HCEC 1CT (cell line): ENCODE measurements at places on chromosomes 3 and 15.

DNA sequence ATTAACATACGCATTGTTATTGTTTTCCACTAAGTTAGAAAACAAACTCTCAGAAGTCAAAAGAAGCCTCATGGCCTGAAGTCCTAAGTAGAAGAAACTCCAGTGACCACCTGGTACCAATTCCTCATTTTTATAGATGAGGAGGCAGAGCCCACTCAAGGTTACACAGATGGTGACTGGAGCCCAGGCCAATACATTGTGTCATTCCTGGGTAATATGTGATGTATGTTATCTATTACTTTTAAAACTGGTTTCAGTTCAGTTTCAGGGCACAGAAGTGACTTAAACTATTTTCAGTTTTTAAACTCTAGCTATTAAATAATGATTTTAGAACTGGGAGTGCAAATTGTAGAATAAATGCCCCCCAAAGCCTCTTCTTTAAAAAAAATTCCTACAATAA is 66.7 kb upstream of the STXBP5L start:
- DNase-seq: no peak

- DNase-seq: peak; percentile 18
Measured at GRCh38 chr3:138833899-138834595, 681 bp downstream of the PIK3CB start.

DNA sequence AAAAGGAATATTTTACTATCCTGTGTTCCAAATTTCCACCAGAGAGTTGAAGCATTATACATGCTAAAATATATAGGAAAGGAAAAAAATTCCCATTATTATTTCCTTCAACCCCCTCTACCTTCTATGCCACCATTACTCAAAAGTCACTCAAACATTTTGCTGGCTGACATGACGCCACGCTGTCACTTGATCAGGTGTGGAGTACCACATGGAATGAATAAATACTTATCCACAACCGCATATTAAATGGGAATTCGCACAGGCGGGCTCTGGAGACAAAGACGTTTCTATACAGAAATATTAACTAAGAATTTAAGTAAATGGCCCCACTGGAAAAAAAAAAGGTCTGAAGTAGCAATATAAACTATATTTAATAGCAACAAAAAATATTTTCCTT is 266.4 kb downstream of the FOXP1 start:
- DNase-seq: no peak

GRCh38 chr3:32501783-32502117 is 902 bp downstream of the CMTM6 start:
- DNase-seq: no peak

- peak; percentile 19 for DNase-seq
Measured at GRCh38 chr3:23800731-23801130, 5.0 kb upstream of the UBE2E1 start.

- DNase-seq: peak; percentile 70
Measured at GRCh38 chr3:42839616-42840015, 30.4 kb downstream of the ACKR2 start.

DNA sequence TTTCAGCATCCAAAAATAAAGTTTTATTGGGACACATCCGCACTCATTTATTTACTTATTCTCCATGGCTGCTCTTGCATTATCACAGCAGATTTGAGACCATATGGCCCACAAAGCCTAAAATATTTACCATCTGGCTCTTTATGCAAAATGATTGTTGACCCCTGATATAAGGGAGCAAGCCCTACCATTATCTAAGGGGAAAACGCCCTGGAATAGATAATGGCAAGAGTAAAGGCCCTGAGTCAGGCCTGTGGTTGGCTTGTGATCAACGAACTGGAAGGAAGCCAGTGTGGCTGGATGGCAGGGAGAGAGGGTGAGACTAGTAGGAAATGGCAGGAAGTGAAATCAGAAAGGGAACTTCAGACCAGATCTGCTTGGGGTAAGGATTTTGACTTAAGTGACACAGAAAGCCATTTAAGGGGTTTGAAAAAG is 24.6 kb upstream of the DMXL2 start:
- DNase-seq: peak; percentile 55

DNA sequence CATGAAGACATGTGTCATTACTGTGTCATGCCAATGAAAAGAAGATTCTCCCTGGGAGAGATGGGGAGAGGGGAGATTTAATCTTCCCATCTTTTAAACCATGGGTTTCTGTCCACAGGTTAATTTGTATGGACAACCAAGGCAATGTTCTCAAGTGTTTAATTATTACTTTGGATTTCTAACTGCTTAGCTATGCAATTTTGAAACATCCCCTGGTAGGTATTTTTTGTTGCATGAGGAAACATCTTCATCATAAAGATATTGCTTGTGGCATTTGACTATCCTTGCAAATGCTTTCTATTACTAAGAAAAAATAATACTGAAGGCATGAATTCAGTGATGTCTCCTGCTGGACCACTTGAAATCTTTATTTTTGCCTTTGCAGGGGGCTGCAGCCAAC is 326.6 kb upstream of the TPM1 start:
- DNase-seq: no peak

DNA sequence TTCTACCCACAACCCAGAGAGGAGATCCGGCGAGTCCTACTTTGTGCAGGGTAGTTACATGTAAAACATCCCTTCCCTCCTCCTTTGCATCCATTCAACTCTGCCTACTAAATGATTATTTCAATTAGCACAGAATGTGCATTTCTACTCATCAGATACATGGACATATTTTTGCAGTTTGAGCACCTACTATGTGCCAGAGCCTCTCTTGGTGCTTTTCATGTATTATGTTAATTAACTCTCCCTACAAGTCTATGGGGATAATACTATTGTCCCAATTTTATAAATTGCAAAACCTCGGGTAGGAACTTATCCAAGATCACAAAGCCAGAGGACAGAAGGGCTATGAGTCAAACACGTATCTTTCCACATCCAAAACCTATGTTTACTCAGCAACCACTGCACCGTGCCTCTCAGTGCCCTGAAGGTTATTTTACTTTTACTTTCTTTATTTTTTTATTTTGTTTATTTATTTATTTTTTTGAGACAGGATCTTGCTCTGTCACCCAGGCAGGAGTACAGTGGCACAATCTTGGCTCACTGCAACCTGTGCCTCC is 432.8 kb downstream of the MAGI1 start:
- peak; percentile 36 for DNase-seq

- no peak for DNase-seq
Measured at GRCh38 chr15:66388576-66388975, 1.9 kb downstream of the MAP2K1 start.

DNA sequence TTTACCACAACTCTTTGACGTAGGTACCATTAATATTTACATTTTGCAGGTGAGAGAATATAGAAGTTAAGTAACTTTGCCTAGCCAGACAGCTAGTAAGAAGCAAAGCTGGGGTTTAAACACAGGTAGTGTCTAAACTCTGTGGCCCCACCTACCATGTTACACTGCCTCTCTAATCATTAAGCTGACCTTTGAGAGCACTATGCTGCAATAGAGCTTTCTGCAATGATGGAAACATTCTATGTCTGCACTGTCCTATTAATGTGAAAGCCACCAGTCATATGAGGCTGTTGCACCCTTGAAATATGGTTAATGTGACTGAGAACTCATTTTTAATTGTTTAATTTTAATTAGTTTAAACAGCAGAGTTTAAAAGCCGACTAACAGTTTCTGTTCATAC is 6.3 kb upstream of the RARB start:
- no peak for DNase-seq

GRCh38 chr3:128280481-128281052 is 127.3 kb downstream of the EEFSEC start:
- no peak for DNase-seq

DNA sequence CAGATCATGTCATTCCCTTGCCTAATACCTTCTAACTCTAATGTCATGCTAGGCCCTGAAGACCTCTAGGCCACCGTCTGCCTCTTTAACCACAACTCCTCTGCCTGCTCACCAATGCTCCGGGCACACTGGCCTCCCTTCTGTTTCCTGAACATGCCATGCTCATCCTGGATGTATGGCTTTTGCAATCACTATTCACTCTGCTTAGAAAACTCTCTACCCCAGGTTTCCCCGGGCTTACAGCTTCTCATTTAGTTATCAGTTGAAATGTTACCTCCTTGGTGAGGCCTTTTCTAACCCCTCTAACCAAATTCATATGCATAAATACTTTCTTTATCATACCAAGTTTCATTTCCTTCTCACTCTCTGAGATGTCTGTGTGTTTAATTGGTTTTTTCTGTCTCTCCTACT is 727.8 kb upstream of the CFAP20DC start:
- DNase-seq: no peak

GRCh38 chr15:85504749-85505676 is 124.6 kb downstream of the AKAP13 start:
- DNase-seq: peak; percentile 60

DNA sequence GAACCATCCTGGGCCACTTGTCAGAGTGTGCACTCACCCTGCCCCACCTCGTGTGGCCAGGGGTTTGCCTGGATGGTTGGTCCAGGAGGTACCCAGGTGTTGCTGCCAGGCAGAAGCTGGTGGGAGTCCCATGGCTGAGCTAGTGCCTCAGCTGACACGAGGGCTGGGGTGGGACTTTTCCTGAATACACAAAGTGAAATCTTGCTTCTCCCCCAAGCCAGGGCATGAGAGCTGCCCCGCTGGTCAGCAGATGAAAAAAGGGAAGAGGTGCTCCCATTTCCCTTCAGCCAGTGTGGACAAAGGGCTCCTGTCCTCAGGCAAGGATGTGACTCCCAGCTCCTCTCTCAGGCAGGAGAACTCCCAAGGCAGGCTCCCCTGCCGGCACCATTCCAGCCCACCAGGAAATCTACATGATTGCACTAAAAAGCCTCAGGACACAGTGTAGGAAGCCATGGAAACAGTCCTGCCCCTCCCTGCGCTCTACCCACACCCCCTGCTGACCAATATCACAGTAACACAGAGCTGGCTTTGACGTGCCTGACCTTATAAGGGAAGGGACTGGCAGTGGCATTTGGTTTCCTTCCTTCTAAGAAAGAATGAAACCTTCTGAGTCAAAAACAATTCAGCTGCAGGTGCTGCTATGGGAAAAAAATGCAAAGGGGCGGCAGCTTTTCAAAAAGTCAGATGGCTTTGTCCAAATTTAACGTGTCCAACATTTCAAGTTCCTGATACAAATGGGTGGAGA is 33.9 kb downstream of the MYO5C start:
- peak; percentile 81 for DNase-seq

GRCh38 chr15:74464216-74464615 is 3.3 kb upstream of the UBL7 start:
- no peak for DNase-seq

GRCh38 chr3:140050396-140050795 is 115.4 kb downstream of the CLSTN2 start:
- no peak for DNase-seq

DNA sequence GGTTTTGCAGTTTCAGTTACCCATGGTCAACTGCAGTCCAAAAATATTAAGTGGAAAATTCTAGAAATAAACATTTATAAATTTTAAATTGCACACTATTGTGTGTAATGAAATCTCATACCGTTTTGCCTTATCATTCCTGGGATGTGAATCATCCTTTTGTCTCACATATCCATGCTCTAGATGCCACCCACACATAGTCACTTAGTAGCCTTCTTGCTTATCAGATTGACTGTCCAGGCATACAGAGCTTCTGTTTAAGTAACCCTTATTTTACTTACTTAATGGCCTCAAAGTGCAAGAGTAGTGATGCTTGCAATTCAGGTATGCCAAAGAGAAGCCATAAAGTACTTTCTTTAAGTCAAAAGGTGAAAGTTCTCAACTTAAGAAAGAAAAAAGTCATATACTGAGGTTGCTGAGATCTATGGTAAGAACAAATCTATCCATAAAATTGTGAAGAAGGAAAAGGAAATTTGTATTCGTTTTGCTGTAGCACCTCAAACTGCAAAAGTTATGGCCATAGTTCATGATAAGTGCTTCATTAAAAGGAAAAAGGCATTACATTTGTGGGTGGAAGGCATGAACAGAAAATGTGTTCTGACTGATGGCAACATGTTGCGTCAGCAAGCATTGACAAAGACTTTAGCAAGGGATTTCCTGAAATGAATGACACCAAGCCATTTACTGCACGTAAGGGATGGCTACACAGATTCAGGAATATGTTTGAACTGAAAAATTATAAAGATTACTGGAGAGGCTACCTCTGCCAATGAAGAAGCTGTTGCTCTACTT is 43.8 kb downstream of the SPATA16 start:
- DNase-seq: no peak

DNA sequence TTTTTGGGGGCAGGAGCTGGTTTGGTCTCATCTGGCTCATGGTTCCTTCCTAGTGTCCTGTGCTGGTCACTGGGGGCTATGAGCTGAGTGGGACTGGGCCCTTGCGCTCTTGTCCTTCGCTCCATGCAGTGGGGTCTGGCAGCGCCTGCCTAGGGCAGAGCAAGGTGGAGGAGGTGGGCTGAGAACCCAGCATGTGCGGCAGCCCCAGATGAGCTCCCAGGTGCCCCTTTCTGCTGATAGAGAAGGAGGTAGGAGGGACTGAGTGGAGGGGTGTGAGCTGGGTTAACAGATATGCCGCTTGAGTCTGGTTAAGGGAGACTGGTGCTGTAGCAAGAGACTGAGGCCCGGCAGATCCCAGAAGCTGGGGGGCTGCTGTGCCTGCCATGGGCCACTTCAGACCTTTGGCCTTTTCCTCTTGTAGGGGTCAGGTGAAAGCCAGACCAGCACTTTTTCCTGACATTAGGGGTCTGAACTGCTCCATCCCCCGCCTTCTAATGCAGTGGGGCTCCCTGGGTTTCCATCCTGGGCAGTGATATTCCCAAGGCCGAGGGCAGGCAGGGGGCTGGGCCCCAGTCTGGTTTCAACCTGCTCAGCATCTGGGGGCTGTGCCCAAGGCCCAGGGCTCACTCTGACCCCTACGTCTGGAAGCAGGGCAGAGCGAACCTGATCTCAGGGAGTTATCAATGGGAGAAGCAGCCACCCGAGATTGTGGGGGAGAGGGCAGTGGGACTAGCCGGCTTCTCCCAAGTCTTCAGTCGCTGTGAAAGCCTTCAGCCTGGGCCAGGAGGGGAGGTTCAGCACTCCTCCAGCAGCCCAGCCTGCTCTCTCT is 62.9 kb upstream of the PRR23C start:
- DNase-seq: no peak

- DNase-seq: no peak
Measured at GRCh38 chr3:194487289-194488054, 670 bp upstream of the ATP13A3 start.

DNA sequence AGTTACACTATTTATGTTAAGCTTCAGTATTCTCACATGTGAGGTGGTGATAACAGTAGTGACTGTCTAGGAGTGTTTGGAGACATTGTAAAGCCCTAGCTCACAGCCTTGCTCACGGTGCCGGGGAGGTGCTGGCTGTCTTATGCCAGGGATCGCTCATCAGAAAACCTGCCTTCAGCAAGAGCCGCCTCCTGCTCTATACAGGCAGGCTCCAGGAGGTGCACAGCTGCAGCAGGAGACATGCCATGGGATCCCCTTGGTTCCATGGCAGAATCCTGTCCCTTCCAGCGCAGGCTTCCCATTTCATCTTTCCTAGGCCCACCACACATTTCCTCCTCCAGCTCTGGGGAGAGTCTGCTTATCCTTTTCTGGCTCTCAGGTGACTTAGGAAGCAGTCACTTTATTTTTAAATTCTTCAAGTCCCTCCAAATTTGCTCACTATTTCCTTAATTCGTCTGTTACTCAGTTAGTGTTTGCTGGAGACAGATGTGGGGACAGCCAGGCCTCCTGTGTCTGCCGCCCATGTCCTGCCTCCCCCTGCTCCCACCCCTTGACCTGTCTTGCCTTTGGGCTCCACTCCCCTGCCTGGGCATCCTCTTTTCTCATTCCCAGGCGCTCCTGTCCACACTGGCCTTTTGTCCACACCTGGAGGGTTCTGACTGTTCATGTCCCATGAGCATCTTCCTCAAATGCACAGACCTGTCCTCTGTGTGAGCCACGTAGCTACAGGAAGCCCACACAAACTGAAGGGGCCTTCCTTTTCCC is 31.7 kb downstream of the SLCO2A1 start:
- no peak for DNase-seq
